ENCODE measurements at places on chromosomes 16 and 17.
A peak's percentile ranks its signal among the peaks of the same experiment; 100 is the strongest.

DNA sequence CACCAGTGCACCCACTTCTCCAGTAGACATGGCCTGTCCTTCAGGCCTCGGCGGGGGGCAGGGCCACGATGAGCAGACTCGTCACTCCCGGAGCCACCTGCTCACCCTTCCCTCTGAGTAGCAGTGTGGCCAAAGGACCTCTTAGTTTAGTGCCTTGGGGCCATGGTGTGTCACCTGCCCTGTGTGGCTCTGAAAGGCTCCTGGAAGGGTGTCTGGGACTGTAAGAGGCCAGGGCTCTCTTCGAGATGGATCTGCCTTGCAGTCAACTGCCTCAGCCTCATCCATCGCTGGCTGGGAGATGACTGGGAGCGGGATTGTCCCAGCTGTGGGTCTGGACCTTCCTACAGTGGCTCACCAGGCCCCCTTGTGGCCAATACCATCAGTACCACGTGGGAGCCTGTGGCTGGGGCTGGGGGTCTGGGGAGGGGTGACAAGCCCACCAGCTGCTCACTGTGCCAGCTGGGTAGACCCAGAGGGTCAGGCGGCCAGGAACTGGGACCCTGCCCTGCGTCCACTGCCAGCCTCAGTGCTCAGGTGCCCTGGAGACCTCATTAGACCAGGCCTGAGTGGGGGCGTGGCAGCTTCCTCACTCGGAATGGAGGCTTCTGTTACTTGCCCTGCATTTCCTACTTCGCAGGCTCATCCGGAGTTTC, 133.4 kb downstream of the OR1D5 start:
- peak; percentile 57 for DNase-seq

DNA sequence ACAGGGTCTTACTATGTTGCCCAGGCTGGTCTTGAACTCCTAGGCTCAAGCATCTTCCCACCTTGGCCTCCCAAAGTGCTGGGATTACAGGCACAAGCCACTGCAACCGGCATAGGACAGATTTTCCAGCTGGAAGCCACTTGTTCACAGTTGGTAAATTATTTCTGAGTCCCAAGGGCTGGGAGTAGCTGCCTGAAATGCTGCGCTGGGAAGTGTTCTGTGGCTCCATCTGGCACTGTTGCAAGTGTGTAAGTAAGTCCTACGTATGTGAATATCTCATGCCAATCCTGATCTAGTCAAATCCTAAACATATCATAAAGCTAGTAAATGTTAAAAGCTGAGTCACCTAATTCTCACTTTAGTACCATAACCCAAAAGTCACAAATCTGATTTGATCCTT, 48.1 kb downstream of the YWHAE start:
- DNase-seq: peak; percentile 34

- DNase-seq: no peak
Measured at GRCh38 chr17:39114723-39115122, 36.7 kb downstream of the PLXDC1 start.

GRCh38 chr16:80151722-80152111, 389.1 kb upstream of the DYNLRB2 start:
- DNase-seq: no peak

DNA sequence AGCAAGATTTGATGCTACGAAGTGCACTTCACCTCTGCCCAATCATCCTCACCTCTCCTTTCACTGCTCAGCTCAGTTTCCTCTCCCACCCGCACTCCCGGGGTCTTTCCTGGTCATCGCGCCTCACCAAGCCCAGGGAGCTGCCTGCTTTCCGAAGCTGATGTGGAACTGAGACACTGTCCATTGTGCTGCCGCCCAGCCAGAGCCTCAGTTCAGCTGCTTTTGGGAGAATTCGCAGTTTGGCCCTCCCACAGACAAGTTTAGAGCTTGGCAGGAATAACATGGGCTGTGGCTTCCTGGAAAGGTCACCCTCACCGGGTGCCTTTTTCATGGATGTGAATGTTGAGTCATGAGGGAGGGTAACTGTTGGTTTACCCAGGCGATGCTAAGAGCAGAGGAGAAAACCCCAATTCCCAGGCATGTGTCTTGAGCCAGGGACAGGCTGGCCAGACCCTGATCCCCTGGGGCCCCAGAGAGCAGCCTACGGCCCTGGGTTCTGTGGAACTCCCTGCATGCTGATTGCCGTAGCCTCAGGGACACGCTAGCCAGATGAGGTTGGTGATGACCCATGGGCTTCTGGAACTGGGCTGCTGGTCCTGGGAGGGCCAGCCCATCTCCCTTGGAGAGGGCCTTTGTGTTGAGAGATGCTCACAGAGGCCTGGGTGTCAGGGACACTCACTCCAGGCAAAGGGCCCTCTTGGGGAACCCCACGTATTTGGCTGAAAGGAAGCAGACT, 1687.5 kb downstream of the TP53TG3F start:
- no peak for DNase-seq

GRCh38 chr16:64711596-64711995, 410.3 kb downstream of the CDH11 start:
- no peak for DNase-seq
